ENCODE measurements at places on chromosomes 11 and 22.

DNA sequence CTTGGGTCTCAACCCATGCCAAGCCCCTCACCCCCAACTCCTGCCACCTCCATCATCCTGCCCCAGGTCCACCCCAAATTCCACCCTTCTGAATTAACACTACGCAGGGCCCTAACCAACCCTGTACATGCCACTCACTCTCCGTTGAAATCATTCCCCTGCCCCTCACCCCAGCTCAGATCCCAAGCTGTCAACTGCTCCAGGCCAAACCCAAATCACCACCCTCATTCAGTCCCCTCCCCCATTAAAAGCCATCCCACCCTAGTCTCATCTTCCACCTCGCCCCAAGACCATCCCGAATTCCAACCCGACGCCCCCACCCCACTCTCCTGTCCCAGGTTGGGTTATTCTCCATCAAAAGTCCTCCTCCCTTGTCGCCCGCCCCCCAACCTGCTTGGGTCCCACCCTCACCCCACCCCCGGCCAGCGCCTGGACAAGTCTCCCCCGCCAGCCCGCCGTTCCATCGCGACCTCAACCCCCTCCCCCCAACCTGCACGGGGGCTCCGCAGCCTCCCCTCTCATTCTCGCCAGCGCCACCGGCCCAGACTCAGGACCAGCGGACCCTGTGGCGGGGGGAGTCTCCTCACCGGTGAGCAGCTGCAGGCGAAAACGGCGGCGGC is 466 bp downstream of the FAM168A start:
- peak; percentile 13 for DNase-seq
- peaks cover 9% of the 10 kb centered on the region for H3K4me1 ChIP-seq
- H3K27me3 ChIP-seq, result no peaks in the 10 kb centered on the region
- H3K27ac ChIP-seq, result no peak overlapping the region

- H3K36me3 ChIP-seq, result peaks cover 13% of the 10 kb centered on the region
- peaks cover 12% of the 10 kb centered on the region for H3K4me1 ChIP-seq
- peak; percentile 98 for DNase-seq
- no peaks in the 10 kb centered on the region for H3K27me3 ChIP-seq
These were observed 18.1 kb downstream of the POLA2 start for GRCh38 chr11:65279741-65280440.

DNA sequence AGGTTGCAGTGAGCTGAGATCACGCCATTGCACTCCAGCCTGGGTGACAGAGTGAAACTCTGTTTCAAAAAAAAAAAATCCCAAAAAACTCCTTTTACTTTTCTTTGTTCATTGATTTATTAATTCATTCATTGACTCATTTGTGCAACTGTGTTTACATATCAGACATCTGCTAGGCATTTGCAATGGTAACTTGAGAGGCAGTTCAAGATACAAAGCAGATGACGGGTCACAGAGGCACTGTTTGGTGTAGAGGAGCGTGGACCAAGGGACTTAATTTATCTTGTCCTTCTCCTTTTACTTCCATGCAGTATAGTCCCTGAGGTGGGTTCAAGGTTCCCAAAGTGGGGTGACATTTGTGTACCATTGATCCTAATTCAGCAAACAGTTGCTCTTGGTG is 71.4 kb downstream of the KIAA1671 start:
- H3K27ac ChIP-seq, result no peak overlapping the region
- no peaks in the 10 kb centered on the region for H3K36me3 ChIP-seq
- peaks cover 12% of the 10 kb centered on the region for H3K4me1 ChIP-seq
- peak; percentile 56 for DNase-seq

GRCh38 chr11:31045335-31045734 is 324.2 kb downstream of the DCDC1 start:
- no peak for DNase-seq
- H3K36me3 ChIP-seq, result no peaks in the 10 kb centered on the region
- no peaks in the 10 kb centered on the region for H3K4me1 ChIP-seq
- H3K27ac ChIP-seq, result no peak overlapping the region

DNA sequence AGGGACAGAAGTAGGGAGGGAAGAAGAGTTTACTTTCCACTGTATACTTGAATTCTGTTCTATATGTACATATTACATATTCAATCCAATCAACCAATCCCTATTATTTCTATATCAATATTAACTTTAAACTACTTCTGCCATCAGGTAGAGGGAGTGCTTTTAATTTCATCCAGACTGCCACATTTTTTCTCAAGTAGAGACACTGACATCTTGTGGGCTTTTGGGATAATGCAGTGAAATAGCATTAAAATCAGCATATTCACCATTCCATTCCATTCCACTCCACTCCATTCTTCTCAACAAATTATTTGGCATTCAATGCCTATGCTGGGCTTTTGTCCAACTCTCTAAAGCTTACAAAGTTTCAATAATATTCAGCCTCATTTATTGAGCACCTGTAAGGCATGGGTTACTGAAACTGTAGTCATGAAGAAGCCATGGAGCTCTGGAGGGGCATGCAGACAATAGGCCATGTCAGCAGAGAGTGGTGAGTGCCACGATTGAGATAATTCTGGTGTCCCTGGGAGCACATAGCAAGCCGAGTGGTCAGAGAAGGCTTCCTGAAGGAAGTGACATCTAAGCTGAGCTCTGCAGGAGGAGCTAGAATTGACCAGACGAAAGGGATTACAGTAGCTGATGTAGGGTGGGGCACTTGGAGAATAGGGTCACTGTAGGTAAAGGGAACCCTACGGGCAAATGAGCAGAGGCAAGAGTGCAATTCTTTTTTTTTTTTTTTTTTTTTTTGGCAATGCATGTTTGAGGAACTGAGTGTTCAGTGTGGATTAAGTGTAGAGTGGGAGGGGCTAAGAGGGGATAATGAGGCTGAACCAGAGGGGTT is 12.8 kb upstream of the CLPB start:
- H3K4me1 ChIP-seq, result no peaks in the 10 kb centered on the region
- H3K27me3 ChIP-seq, result peaks cover 27% of the 10 kb centered on the region
- H3K27ac ChIP-seq, result no peak overlapping the region
- DNase-seq, result peak; percentile 75
